ENCODE measurements at places on chromosomes 4 and X. TPM values are rescaled to one million over a fixed set of nuclear protein-coding genes. Genes with fewer than 3 reads are reported as not detected.

SPANXB1 gene
- total RNA-seq: not detected

PABPC5 gene
- not detected for total RNA-seq

REPS2 gene
- total RNA-seq: 18.4 TPM

NMU gene
- total RNA-seq: not detected

HTT gene
- 40.0 TPM for total RNA-seq

RASGEF1B gene
- 23.1 TPM for total RNA-seq

HMX1 gene
- total RNA-seq: not detected

SLC25A53 gene
- total RNA-seq: not detected

RAP2C gene
- total RNA-seq: 143 TPM

MAGEC2 gene
- not detected for total RNA-seq

MAGEB10 gene
- total RNA-seq: not detected

SH2D1A gene
- total RNA-seq: not detected

PAGE3 gene
- total RNA-seq: not detected

FHL1 gene
- total RNA-seq: 147 TPM

GCNA gene
- 1.9 TPM for total RNA-seq

GPR101 gene
- not detected for total RNA-seq

UFSP2 gene
- total RNA-seq: 25.2 TPM

TBX22 gene
- total RNA-seq: not detected

PGAM4 gene
- total RNA-seq: not detected

FAM114A1 gene
- 116 TPM for total RNA-seq

DOK7 gene
- 0.95 TPM for total RNA-seq

SLC6A14 gene
- total RNA-seq: not detected

HMGB2 gene
- total RNA-seq: 27.7 TPM

TKTL2 gene
- not detected for total RNA-seq

SPARCL1 gene
- 113 TPM for total RNA-seq

GATA1 gene
- not detected for total RNA-seq

MEPE gene
- total RNA-seq: not detected

ALPK1 gene
- total RNA-seq: 34.3 TPM

All from transverse colon (tissue), 4 donors.